ENCODE measurements at places on chromosomes 2 and 18.
A peak's percentile ranks its signal among the peaks of the same experiment; 100 is the strongest.

DNA sequence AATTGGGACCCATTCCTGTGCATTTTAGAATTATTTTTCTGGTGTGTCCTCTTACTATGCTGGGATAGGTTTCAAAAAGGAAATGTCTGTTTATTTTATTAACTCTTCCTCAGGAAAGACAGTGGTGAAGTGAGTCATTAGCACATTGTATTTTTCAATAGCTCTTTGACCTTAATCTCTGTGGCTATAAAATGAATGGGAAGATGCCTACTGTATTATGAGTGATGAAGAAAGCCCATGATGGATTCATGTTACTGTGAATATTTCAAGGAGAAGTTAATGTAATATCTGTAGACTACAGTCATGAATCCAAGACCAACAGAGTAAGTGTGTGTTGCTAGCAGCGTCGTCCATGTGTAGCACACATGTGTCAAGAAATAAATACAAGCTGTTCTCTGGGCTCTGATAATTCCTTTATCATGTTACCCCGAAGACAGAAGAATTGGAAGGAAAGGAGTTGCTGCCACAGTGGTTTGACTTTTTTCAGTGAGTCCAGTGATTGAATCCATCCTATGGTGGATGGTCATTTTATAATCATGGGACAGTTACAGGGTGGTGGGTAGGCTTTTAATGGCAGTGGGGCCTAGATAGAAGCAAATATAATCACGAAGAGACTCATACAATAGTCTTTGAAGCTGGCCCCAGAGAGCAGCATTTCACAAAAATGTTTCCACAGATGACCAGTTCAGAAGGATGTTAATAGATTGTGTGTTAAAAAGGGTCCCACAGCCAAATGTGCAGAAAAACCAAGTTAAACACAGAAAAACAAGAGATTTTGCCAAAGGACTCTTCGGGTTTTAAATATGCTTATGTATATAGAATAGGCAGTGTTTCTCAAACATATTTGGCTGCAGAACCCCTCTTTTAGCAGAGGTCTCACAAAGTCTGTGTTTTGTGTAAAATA, 239.7 kb upstream of the RASGRP3 start:
- no peak for DNase-seq

DNA sequence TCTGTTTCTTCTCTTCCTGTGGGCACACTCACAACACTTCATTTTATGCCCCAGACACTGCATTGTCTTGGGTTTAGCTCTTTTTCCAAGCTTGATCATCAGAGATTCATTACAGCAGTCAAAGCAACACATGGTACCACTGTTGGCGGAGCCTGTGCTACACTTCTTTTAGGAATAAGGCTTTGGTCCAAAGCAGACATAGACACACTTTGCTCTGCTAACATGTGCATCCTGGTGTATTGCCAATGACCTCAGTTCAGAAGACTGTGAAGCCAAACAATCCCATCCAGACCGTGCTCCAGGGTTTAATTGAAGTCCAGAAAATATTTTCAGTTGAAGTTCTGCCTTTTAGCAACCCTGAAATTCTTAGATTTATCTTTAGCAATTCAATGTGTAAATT, 354.6 kb upstream of the RAB12 start:
- DNase-seq = no peak

- DNase-seq = no peak
Observed at GRCh38 chr18:9743200-9744016, 35.3 kb downstream of the RAB31 start.

- DNase-seq = no peak
Observed at GRCh38 chr18:47984991-47985390, 54.5 kb upstream of the SMAD2 start.

DNA sequence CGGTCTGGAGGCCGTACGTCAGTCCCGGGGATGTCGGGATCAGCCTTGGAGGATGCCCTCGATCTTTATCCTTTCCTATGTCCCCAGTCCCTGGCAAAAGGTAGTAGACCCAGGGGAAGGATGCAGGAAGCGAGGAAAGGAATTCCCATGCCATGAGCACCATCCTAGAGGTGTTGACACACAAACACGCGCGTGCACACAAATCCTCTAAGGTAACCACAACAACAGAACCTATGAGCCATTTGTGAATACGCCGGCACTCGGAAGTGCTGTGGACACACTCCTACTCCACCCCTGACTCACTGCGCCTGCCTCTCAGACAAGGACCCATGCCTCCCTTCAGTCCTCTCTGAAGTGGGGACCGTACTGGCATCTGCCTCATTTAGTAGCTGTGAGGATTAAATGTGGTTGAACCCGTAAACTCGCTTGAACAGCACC, 11.3 kb upstream of the MLPH start:
- DNase-seq = no peak

- no peak for DNase-seq
Observed at GRCh38 chr18:55226044-55226443, 266.8 kb upstream of the CCDC68 start.

DNA sequence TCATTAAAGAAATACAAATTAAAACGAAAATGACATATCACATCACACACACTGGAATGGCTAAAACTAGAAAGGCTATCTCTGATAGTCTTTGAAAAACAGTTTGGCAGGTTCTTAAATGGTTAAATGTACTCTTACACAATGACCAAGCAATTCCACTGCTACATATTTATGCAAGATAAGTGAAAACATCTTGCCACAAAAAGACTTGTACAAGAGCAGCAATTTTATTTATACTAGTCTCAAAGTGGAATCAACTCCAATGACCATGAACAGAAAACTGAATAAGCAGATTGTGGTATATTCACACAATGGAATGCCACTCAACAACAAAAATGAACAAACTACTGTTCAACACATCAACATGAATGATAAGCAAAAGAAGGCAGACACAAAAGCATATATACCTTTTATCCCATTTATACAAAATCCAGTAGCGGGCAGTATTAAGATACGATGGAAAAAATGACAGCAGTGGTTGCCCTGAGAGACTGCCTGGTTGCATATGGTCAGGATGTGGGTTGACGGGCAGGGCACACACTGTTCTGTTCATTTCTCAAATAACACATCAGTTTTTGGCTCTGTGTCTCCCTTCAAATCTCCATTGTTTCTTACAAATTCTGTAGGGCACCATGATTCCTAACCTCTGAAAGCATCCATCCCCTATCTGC, 25.4 kb downstream of the SP100 start:
- DNase-seq = peak; percentile 53

- DNase-seq = no peak
Observed at GRCh38 chr2:55090702-55091101, 40.5 kb upstream of the RTN4 start.
